ENCODE measurements at places on chromosomes 6 and 20.

- no peak for DNase-seq
Observed at GRCh38 chr6:150458579-150458978, 89.8 kb downstream of the IYD start.

DNA sequence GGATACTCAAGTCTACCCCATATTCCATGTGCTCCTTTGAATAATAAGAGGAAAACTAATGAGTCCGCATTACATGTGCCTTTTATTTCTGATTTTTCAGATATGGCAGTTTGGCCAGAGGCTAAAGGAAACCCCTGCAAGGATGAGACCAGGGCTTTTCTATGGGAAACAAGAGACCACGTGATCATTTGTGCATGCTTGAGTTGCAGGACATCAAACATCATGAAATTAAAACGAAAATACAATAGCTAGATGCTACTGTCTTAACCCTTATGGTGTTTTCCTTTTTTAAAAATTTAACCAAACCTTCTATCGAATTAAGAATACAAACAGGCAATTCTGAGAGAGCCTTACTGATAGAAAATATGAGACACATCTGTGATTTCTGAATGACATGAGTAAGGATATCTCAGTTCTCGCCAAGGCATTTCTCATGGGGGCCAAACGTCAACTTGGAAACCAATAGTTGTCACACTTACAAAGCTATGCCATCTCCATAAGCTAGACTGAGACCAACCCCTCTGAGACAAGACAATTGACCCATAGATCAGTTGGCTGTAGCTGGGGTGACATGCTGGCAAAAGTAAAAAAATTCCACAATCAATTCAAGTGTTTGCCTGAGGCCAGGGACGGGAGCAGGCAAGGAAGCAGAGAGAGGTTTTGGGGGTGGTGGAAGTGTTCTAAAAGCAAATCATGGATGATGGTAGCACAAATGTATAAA is 52.8 kb downstream of the RIPOR2 start:
- no peak for DNase-seq

DNA sequence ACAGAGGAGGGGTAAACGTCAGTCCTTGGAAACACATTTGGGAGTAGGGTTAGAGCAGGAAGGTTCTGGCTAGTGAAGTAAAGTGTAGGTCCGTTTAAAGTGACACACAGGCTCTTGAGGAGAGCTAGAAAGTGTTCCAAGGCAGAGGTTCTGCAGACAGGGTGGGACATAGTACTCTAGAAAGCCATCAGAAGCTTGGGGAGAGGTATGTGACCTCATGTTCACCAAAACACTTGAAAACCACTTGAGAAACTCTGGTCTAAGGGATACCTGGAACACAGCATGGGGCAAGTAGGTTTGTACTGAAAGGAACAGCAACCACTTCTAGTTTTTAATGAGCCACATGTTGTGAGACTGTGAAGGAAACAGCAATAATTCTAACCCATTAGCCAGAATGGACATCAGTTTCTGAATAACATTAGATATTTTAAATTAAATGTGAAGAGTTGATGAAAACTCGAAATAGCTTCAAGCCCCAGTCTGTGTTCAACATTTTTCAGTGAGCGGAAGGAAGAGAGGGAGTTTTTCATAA is 49.0 kb downstream of the SOBP start:
- DNase-seq = no peak

- DNase-seq = no peak
Observed at GRCh38 chr6:16206595-16207037, 31.8 kb upstream of the GMPR start.

DNA sequence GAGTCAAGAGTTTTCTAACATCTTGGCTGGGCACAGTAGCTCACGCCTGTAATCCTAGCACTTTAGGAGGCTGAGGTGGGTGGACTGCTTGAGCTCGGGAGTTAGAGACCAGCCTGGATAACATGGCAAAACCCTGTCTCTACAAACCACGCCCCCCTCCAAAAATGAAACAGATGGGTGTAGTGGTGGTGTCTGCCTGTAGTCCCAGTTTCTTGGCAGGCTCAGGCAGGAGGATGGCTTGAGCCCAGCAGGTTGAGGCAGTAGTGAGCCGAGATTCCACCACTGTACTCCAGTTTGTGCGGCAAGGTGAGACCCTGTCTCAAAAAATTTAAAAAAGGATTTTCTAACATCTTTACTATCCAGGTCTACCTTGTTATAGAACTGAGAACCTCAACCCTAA is 22.0 kb downstream of the FAM8A1 start:
- no peak for DNase-seq

- DNase-seq = no peak
Observed at GRCh38 chr6:66499851-66500250, 792.8 kb upstream of the EYS start.

DNA sequence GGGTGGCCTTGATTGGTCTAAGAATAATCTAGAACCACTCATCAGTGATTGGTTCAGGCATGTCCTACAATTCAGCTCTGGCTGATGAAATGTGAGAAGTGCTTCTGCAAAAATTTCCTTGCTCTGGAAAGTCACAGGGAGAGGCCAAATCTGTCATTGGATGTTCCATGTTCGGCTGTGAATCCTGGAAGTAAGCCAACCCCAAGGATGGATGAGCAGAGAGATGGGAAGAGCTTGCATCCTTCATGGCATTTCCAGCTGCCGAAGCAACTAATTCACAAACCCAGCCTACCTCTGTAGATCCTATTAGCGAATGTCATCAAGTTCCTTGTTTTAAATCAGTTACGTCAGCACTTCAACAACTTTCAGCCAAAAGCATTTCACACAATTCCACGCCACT is 187.2 kb upstream of the SOX4 start:
- DNase-seq = no peak
